ENCODE measurements at places on chromosomes 5 and 9.

DNA sequence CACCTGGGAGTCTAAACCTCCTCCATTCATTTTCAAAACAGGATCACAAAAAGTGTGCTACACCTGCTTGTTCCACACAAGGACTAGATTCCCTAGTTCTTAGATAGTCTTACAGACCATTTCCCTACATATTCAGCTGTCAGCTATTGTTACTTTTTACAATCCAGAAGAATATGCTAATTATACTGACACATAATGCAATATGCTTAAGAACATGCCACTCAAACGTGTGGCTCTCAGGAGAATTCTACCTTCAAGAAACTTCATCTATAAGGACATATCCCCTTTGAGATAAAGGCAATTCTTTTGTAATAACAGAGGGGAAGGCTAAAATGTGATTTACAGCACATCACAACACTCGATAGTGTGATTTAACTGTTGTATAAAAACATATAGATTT, 456.1 kb upstream of the ARRDC3 start:
- no peak for DNase-seq

DNA sequence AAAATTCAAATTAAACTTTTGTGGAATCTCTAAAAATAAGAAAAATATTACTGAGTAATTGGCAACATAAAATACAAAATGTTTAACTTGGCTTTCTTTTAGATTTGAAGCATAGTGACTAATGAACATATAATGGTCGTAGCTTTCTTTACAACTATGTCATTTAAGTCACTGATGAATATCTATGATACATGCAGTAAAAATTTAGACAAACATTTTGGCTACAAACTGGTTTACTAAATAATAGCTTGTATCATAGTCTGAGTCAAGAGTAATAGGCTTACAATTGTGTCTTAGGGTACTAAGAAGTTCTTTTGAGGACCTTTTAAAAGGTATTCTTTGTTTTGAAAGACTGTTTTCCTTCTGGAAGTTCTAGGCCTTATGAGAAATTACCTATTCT, 2.0 kb upstream of the APC start:
- no peak for DNase-seq

- no peak for DNase-seq
Measured at GRCh38 chr9:129498451-129499384, 122.2 kb downstream of the C9orf50 start.

DNA sequence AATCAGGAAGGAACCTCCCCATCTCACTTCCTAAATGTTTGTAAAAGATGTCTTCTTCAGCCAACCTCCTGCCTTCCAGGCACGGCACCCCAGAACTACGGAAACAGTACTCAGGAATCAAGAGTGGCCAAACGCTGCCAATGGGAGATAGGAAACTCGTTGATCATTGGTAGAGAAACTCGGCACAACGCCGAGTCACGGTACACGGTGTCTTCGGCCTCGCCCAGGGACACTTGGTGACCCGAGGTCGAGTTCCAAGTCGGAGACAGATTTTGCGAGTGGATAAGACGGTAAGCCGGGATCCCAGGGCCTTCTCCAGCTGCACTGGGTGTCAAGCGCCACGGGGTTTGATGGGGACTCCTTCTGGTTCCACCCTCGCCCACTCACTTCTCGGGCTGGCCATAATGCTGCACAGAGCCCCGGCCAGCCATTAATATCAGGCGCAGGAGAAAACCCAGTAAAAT, 343 bp downstream of the KIAA0825 start:
- DNase-seq, result peak; percentile 51

DNA sequence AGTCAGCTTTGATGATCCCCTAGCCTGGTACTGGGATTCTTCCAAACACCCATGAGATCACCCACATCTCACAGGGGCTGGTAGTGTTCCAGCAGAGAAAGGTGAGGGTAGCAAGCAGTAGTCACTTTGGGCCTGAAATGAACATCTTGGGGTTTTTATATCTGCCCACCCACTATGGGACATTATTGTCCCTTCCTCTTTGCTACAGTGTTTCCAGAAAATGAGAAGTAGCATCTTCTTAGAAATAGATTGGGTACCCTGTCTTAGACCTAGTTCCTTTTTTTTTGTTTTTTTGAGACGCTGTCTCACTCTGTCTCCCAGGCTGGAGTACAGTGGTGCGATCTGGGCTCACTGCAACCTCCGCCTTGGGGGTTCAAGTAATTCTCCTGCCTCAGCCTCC, 249.2 kb upstream of the ANKRD55 start:
- DNase-seq, result no peak

DNA sequence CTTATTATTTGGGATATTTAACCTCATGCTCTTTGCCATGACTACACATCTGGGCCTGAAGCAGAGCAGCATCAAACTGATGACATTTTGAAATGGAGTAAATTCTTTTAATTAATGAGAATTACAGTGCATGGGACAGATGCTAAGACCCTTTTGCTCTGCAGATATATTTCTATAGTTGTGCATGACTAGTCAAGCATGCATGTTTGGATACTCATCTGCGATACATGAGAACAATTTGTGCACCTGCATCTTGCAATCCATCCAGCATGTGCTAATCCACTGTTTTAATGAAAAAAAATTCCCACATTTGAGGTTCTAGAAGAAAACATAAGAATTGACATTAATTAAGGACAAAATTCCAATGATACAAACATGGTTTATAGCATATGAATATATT, 1047.6 kb upstream of the ACO1 start:
- DNase-seq, result no peak

GRCh38 chr5:32173267-32174010, 680 bp downstream of the GOLPH3 start:
- DNase-seq, result peak; percentile 22

GRCh38 chr9:83557317-83557716, 19.1 kb upstream of the FRMD3 start:
- no peak for DNase-seq

- DNase-seq, result no peak
Measured at GRCh38 chr9:121700832-121701419, 49.5 kb downstream of the DAB2IP start.

- DNase-seq, result peak; percentile 83
Measured at GRCh38 chr5:140145818-140146522, 20.2 kb downstream of the IGIP start.

GRCh38 chr9:109599131-109599530, 101.0 kb upstream of the PTPN3 start:
- DNase-seq, result no peak

DNA sequence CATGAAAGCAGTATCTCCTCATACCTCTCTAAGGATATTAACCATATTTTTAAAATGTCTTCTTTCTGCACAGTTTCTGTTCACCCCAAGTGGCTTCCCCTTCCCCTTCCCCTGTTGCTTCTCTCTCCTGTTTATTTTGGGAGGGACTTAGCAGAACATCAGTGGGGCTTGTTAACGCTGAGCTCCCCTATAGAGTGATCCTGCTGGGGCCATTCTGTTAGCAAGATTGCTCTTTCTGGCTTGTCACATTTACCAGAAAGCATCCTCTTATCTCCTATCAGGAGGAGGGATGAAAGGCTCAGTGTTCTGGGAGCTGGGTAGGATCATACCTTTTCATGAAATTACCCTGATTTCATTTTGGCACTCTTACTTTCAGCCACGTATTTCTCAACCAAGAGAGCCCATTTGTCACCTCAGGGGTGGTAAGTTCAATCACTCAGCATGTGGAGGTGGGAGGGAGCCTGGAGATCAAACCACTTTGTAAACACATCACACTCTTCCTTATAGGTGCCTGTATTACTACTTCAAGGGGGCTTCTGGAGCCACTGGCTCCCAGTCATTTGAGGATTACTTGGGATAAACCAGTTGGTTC, 16.7 kb downstream of the NXNL2 start:
- no peak for DNase-seq

GRCh38 chr5:54632131-54632701, 114.7 kb downstream of the SNX18 start:
- no peak for DNase-seq

DNA sequence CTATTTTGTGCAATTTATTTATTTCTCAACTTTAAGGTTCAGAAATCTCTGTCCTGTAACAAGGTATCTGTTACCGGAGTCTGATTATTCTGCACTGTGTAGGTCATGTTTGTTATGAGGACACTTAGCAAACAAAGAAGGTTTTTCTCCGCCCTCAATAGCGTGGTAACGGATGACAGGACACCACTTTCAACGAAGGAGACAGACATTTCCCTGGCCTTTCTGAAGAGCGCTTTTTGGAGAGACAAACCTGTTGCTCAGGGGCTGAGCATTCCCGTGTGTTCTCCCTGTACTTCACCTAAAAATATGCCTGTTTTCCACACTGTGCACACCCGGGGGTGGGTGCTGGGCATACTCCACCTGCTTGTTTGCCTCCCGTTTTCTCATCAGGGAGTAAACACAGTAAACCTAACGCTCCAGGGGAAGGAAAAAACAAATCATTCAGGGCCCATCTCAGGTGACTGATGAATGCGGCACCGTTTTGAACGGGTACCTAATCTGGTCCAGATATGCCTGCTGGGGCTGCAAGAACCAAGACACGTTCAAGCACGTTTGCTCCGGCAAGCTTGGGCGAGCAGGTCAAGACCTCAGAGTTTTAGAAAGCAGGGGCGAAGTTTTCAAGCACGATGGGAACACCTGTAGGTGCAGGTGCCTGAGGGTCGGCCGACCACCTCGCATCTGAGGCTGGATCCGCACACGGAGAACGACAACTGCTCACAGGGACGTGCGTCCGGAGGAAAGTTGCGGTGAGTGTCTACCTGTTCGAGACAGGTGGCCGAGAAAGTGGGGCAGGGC, 859 bp downstream of the RETREG1 start:
- DNase-seq, result no peak

GRCh38 chr9:121038362-121038761, 11.7 kb downstream of the C5 start:
- no peak for DNase-seq

- no peak for DNase-seq
Measured at GRCh38 chr9:19022206-19022605, 10.8 kb downstream of the SAXO1 start.

GRCh38 chr9:131138676-131139075, 13.3 kb downstream of the NUP214 start:
- no peak for DNase-seq

DNA sequence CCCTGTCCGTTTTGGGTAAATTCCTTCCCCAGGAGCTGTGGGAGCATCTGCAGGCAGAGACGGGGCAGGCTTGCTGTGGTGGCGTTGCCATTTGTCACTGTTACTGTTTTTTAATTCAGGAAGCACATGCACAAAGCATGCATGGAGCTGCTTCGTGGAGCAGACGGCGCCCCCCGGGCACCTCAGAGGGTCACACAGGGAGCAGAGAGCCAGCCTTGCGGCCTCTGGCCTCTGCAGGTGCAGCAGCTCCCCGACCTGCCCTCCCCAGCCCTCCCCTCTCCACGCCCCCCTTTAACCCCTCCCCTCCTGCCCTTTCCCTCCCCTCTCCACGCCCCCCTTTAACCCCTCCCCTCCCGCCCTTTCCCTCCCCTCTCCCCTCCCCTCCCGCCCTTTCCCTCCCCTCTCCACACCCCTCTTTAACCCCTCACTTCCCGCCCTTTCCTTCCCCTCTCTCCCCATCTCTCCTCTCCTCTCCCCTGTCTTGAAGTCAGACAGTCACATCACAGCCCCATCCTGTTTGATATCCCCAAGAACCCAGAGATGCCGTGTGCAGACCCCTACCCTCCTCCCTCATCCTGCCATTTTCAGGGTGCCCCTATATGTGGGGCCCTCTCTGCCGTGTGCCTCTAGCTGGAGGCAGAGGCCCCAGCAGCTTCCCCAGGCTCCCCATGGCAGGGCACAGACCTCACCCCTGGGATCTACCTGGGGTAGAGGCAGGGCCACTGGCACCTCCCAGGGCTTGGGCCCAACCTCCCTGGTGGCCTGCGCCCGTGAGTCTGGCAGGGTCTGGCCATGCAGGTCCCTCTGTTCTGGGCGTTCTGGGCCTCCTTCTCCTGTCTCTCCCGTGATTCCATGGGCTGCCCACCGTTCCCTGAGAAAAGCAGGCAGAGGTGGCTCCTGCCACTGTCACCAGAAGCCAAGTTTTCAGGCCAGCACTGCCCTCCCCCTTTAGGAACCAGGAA, 29.6 kb upstream of the UBAC1 start:
- peak; percentile 38 for DNase-seq

DNA sequence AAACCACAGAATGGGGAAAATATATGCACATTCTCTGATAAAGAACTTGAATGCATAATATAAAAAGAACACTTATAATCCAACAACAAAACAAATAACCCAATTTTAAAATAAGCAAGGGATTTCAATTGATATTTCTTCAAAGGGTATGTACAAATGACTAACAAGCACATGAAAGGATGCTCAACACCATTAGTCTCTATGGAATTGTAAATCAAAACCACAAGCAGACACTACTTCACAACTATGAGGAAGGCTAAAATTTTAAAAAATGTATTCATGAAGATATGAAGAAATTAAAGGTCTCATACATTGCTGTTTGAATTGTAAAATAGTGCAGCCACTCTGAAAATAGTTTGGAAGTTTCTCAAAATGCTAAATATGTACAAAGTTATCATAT, 78.9 kb upstream of the GAS1 start:
- DNase-seq, result no peak

DNA sequence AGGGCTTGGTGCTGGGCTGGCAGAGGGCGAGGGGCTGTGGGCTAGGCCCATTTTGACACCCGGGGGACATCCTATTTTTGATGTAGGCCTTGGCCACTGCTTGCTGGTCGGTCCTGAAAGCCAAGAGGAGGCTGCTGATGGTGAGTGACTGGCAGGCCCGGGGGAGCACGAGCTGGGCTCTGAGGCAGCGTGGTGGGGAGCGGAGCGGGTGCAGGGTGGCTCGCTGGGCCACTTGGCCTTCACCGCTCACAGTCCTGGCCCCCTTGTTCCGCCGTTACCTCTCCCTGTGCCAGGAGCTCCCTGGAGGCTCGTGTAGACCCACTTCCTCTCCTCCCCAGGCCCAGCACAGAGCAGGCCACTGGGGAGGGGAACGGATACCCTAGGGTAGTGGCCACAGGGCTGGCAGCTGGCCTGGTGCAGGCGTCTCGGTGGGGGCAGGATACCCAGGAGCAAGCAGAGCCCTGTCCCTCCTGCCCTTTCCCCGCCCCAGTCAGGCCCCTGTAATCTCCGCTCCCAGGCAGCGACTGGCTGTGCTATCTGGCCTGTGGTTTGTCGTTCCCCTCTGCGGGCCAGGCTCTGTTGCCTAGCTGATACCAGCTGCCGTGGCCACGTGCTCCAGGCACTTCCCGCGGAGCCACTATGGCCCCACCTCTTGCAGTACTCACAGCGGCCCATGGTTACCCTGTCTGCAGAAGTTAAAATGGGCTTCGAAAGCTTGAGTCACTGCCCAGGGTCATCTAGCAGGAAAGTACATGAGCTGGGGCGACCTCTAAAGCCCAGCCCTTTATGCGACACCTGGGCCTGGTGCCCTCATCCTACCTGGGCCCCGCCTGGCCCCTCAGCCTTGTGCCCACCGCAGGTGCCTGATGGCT, 11.7 kb upstream of the DOLPP1 start:
- DNase-seq, result no peak

DNA sequence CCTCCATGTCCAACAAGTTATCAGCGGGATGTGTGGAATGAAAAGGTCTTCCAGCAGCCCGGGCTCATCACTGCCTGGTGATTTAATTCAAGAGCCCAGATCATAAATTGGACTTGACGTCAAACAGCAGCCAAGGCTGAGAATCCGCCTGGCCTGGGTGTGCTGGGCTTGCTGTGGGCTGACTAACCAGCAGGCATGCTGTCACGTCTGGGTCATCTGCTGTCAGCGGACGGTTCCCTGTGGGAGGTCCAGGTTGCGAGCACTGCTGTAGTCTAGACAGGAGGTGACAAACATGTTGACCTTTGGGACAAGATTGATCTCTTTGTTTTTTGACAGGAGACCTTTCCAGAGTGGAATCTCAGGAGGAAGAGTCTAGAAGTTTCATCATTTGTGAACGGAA, 289.7 kb downstream of the OSTF1 start:
- DNase-seq, result no peak
